ENCODE measurements at places on chromosomes 4 and X.

DNA sequence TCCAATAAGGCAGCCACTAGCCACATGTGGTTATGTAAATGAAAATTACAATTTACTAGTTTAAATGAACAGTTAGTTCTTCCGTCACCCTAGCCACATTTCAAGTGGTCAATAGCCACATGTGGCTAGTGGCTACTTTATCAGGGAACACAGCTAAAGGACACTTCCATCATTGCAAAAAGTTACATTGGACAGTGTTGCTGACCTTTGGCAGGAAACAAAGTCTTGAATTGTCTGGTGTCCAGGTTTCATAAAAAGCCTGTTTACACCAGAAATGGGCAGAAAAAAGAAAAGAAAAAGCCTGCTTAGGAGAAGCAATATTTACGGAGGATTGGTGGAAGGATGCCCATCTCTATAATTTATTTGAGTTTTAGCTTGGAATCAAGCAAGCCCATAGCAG lies 38.6 kb downstream of the RWDD4 start:
- DNase-seq = no peak

- DNase-seq = no peak
Measured at GRCh38 chrX:149124526-149125108, 380.5 kb downstream of the IDS start.

DNA sequence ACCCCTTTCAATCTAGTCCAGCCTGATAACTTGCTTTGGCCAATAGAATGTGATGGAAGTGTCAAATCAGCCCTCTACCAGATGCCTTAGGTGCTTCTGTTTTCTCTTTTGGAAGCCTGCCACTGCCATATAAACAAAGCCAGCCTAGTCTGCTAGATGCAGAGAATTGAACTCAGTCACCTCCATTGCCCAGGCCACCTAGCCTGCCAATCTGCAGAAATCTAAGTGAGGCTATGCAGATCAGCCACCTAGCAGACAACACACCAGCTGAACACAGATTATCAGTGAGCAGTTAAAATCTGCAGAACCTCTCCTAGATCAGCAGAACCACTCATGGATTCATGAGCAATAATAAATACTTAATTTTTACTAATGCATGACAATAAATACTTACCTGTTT lies 1108.2 kb downstream of the PCDH18 start:
- peak; percentile 0 for DNase-seq

DNA sequence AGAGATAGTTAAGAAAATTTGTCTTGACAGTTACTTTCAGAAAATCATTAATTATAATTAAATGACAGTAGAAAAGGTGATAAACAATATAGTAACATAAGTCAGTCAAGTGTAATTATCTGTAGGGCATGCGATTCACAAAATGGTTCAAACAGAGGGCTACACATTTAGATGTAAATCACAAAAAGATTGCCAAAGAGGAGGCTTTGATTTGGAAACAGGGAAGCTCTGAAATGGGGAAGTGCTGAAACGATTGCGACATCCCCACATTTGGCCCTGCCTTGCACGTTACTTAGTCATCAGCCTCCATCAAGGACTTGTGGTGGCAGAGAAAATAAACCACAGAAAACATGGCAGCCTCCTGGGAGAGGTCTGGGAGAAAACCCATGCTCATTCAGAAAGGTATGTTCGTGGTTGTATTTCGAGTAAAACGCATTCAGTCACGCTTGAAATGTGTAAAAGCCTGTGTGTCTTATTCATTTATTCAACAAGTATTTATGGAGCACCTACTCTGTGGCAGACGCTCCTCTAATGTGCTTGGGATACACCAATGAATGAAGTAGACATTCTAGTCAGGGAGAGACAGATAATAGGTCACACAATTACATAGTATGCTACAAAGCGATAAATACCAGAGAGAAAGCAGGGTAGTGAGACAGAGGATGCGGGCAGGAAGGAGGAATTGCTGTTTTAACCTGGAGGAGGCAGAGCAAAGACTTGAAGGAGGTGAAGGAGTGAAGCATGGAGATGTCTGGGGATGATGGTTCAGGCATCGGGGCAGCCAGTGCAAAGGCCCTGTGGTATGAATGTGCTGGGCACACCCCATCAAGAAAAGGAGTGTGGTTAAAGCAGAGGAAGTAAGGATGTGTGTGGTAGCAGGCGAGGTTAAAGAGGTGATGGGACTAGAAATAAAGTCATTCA lies 7.8 kb downstream of the RBM47 start:
- DNase-seq = no peak

DNA sequence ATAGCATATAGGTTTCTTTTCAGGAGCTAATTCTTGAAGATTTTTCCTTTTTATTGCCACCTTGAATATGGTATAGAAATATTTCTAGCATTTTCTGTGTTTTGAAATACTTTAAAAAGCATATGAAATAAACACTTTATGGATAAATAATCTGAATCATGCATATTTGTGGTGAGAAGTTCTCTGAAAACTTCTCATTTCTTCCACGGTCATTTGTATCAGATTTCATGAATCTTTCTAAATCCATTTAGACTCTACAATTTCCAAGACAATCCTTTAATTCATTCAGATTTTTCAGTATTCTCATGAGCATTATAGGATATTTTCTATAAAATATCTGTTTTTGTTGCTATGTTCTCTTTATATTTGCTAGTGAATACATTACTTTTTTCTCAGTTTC lies 16.2 kb upstream of the CA5B start:
- DNase-seq = no peak

- DNase-seq = no peak
Measured at GRCh38 chr4:185730387-185730786, 81.6 kb downstream of the SORBS2 start.

DNA sequence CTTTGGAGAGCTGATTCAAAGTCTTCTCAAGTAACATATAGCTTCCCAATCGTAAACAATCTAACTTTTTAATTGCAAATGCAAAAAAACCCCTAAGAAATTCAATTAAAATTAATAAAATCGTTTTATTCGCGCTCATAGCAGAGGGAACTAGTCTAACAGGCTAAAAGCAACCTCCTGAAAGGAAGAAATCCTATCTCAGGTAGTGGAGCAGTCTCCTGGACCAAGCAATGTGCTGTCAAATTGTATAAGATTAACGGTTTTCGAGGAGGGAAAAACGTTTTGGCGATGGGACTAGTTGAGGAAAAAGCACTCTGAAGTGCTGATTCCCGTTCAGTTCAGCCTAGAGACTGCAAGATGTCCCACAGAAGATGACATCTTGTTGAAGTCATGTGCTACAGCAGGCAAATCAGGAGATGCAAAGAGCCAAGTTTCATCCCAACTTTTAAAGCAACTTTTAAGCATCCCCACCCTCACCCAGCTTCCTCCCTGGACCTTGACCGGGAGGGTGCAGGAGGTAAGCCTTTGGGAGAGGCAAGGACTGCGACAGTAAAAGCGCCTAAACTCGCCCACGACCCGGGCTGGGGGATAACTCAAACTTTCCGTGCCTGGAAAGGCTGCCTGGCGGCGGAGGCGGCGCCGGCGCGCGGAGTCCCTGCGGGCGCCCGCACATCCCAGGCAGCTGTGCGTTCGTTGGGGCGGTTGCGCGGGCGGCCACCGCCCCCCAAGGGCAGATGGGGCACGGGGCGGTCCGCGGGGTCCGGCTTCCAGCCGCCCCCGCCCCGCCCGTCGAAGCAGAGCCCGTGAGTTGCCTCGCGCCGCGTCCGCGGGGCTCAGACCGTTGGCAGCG lies 784 bp downstream of the MAP7D3 start:
- no peak for DNase-seq

- no peak for DNase-seq
Measured at GRCh38 chrX:148979786-148980185, 479.4 kb downstream of the AFF2 start.

- DNase-seq = no peak
Measured at GRCh38 chr4:10581022-10581421, 103.5 kb downstream of the CLNK start.

DNA sequence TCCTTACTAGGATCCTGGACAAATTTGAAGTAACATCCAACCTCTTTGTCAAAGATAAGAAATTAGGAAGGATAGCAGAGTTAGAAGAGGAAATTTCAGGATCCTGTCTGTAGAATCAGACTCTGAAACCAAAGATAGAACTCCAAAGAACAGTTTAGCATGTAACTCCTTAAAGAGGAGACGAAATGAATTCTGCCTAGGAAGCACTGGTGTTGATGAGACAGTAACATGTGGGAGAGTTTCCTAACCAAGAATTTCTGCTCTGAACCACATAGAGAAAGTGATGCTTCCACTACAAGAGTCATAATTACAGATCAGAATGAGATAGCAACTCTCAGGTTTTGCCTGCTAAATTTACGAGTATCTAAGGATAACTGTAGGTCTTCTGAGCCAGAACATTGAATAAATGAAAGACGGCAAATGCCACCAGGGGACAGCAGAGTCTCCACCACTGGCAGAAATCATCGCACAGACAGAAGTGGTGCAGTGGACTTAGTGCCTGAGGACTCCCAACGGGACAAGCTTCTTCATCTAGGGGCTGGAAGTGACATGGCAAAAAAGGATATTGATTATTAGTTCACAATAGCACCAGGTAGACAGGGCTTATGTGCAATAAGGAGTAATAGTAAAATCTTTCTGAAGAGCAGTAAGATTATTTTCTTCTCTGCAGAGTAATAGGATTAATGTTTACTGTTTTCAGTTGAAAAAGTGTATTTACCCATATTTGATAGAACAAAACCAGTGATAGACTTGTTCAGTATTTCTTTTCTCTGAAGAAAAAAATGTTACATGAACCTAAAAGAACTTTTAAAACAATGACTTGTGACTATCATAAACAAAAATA lies 6.7 kb upstream of the PPID start:
- DNase-seq = no peak

DNA sequence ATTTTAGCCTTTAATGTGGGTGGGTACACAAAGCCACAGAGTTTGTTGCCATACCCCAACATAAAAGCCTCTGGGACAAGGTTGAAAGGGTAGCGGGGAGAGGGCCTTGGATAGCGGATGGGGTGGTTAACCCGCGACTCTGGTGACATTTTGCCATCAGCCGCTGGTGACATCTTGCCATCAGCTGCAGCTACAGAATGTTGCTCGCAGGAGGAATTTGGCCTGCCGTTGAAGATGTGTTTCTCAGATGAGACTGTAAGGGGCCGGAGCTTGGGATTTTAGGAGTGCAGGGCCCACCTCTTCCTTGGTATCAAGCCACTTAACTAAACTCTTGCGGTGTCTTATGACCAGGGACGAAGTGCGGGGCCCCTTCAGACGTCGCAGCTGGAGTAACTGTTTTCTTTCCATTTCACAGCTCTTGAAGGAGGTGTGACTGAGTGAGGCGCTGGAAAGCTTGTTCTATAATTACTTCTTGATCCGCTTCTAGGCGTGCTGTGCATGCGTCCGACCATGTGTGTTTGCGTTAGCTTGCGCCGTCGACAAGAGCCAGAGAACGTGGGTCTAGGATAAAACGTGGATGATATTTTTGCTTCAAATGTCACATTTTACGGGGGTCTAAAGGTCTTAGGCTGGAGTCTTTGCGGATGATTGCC lies 820 bp upstream of the RASL11B start:
- no peak for DNase-seq

DNA sequence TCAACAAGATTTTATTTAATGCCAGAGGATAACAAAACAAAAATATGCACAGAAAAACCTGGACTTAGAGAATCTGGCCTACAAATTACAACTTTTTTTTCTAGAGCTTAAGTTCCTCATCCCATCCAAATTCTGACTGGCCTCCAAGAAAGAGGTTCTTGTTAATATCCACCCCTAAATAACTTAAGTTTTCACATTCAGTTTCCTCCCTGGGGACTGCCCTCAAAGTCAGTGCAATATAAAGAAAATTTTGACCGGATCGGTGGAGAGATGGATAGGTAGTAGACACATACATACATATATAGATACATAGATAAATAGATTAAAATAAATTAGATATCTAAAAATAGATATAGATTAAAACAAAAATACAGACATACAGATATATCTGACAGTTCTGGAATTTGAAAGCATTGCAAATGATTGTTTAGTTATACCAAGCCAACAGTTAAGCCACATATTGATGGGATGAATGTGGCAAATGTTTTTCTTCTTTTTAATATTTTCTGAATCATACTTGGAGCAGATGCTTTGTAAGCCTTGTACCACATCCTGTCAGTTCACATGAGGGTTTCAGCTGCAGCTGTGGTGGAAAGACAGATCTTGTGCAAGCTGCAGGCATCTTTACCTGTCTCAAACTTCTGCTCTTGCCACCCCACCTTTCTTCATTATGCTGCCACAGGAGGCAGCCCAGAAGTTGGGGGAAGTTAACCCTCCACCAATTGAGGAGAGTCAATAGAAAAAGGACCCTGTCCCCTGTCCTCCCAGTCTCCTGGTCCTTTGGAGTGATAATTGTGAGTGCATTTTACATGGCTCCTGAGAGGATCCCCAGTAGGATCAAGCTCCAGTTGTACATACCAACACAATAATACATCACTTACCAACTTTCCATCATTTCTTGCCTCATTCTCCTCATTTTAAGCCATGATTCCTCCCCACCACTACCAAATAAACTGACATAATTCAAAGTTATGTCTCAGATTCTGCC lies 58.5 kb upstream of the PRDM8 start:
- no peak for DNase-seq

- no peak for DNase-seq
Measured at GRCh38 chrX:79530310-79531108, 163.4 kb upstream of the ITM2A start.

DNA sequence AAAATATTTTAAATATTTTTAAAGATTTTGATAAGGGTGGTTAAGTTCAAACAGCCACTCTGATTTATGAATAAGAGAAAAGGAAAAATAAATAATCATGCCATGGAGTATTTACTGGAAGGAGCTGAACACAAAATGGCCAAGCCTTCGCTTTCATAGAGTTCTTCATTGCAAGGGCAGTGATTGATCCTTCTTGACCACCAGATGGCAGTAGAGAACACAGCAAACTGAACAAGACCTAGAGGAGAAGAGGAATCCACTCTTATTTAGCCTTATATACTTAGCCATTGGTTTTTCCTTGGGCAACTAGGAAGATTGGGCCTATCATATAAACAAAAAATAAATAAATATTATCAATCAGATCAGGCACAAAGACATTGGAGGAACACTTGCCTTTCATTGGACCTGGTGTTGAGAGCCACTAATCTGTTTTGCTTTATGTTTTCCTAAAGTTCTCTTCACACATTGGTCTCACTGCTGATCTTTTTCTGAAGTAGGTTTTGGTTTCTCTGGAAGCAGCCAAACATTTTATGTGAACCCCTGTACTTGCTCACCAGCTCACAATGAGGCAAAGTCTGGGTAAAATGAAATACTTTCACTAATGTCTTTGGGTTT lies 58.1 kb upstream of the PARM1 start:
- peak; percentile 43 for DNase-seq

GRCh38 chrX:29662759-29663503 lies 552.4 kb upstream of the MAGEB2 start:
- DNase-seq = no peak

DNA sequence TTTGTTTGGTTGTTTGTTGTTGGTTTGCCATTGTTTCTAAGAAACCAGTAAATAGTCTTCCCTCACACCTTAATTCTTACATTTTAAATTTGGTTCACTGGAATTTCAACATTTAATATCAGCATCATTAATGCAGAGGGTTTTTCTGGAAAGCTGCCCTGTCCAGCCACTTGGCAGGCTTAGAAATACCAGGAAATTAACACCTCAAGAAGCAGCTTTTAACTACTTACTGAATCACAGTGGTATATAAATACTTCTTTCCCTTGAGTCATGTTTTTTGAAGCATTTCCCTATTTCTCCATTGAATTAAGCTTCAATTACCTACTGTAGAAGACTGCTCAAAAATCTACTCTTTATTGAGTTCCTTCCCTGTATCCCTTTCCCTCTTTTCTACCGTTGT lies 1221.1 kb upstream of the ADGRL3 start:
- no peak for DNase-seq

- DNase-seq = no peak
Measured at GRCh38 chr4:39655211-39655610, 16.5 kb upstream of the SMIM14 start.

- DNase-seq = no peak
Measured at GRCh38 chrX:35439034-35439660, 359.0 kb upstream of the MAGEB16 start.
